Ovary (tissue), 10 donors: ENCODE measurements at places on chromosomes 5 and 9. TPM values are rescaled to one million over a fixed set of nuclear protein-coding genes. Genes with fewer than 3 reads are reported as not detected.

DNA sequence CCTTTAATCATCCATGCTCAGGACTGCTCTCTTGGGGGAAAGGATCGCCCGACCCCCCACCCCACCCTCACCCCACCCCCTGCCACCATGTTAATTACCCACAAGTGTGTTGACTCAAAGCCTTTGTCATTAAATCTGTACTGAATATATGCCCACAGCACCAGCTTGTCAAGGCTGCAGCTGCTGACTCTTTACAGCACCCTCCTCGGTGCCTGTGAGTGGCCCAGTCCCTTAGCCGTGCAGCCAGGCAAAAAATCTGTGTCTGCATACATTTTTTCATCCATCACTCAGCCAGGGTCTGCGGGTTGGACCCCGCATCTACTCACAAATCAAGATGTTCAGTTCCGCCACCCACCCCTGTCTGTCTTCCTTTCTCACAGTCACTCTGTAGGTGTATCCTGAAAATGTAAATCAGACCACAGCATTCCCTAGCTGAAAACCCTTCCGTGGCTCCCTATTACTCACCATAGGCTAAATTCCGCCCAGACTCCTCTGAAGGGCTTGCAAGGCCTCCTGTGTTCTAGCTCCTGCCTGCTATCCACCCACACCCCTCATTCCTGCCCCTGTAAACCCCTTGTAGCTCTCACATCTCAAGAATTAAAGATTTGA, 53.7 kb upstream of the KCNIP1 start:
- no peak overlapping the region for H3K27ac ChIP-seq
- no peak overlapping the region for H3K4me3 ChIP-seq
- H3K27me3 ChIP-seq = no peaks in the 10 kb centered on the region
- no peaks in the 10 kb centered on the region for H3K4me1 ChIP-seq
- no peak for DNase-seq

GRCh38 chr5:175321927-175322532, 122.0 kb downstream of the DRD1 start:
- H3K36me3 ChIP-seq = no peaks in the 10 kb centered on the region
- DNase-seq = no peak
- H3K27me3 ChIP-seq = no peaks in the 10 kb centered on the region
- no peak overlapping the region for H3K4me3 ChIP-seq
- H3K4me1 ChIP-seq = no peaks in the 10 kb centered on the region

DNA sequence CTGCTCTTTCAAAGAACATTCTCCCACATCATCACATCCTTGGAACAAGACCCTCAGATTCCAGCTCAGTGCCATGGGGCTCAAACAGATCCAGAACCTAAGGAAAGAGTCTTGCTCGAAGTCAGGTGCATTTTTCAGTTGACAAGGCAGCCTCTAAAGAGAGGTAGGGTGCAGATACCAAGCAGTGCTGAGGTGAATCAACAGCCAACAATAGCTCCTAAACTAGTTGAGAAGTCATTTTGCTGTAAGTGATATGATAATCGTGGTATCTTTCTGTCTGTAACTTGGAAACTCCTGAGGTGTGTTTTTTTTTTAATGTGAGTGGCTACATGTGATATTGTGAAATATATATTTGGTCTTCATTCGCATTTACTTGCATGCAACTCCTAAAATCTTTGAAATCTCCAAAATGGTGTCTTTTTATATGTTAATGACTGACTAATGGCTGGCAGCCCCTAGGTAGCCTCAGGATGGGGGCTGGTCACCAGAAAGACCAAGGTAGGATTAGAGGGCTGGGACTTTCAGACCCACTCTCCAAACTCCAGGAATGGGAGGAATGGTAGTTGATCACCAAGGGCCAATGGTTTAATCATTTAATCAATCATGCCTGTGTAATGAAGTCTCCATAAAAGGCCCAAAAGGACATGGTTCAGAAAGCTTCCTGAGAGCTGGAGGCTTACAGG, 96.6 kb downstream of the SERINC5 start:
- H3K4me3 ChIP-seq = no peak overlapping the region
- no peak overlapping the region for H3K27ac ChIP-seq
- DNase-seq = no peak
- no peaks in the 10 kb centered on the region for H3K4me1 ChIP-seq

OR1Q1 gene
- not detected for total RNA-seq

EDIL3 gene
- total RNA-seq = 5.9 TPM

GRCh38 chr9:120436446-120436845, 143.5 kb downstream of the CDK5RAP2 start:
- no peaks in the 10 kb centered on the region for H3K27me3 ChIP-seq
- no peaks in the 10 kb centered on the region for H3K36me3 ChIP-seq
- H3K4me3 ChIP-seq = no peak overlapping the region

DNA sequence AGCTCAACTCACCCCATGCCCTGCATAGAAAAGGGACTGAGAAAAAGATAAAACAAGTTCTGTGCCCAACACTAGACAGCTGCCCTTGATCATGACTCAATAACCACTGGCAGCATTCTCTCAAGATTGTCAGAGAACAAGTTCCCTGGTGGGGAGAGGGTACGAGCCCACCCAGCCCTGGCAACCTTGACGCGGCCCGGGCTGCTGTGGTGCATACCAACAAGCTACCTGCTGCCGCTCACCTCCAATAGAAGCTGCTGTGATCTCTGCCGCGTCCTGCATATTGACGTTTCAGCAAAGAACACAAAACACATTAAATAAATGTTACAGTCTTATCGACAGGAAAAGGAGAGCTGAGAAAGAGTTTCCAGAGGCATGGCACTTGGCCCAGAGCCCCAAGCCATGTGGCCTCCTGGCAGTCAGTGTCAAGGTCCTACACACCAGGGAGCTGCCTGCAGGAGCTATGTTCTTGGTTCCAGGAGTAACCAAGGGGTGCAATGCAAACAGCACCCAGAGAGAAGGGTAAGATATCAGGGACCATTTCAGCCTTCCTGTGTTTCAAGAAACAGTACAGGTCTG, 28.3 kb downstream of the WHRN start:
- no peak overlapping the region for H3K4me3 ChIP-seq
- H3K4me1 ChIP-seq = peaks cover 9% of the 10 kb centered on the region
- H3K27me3 ChIP-seq = no peaks in the 10 kb centered on the region
- no peak overlapping the region for H3K27ac ChIP-seq
- no peaks in the 10 kb centered on the region for H3K36me3 ChIP-seq
- DNase-seq = no peak

GRCh38 chr5:117621921-117622320, 1047.3 kb upstream of the SEMA6A start:
- H3K4me3 ChIP-seq = no peak overlapping the region
- no peak overlapping the region for H3K27ac ChIP-seq
- no peaks in the 10 kb centered on the region for H3K27me3 ChIP-seq
- no peaks in the 10 kb centered on the region for H3K36me3 ChIP-seq

GRCh38 chr5:74257645-74258313, 382.7 kb downstream of the ENC1 start:
- DNase-seq = peak; percentile 87
- no peaks in the 10 kb centered on the region for H3K36me3 ChIP-seq
- peaks cover 7% of the 10 kb centered on the region for H3K4me1 ChIP-seq
- peak overlapping the region; percentile 47 for H3K27ac ChIP-seq
- H3K4me3 ChIP-seq = no peak overlapping the region

TRIP13 gene
- 2.9 TPM for total RNA-seq

GRCh38 chr5:114358329-114358728, 3.5 kb upstream of the KCNN2 start:
- peaks cover 3% of the 10 kb centered on the region for H3K4me1 ChIP-seq
- no peaks in the 10 kb centered on the region for H3K36me3 ChIP-seq
- no peaks in the 10 kb centered on the region for H3K27me3 ChIP-seq
- no peak overlapping the region for H3K4me3 ChIP-seq

GRCh38 chr9:92147030-92147851, 32.0 kb upstream of the SPTLC1 start:
- H3K27ac ChIP-seq = peak overlapping the region; percentile 40
- DNase-seq = peak; percentile 85
- peaks cover 10% of the 10 kb centered on the region for H3K4me1 ChIP-seq
- H3K27me3 ChIP-seq = no peaks in the 10 kb centered on the region

- no peak for DNase-seq
- H3K27me3 ChIP-seq = no peaks in the 10 kb centered on the region
- no peaks in the 10 kb centered on the region for H3K4me1 ChIP-seq
- H3K4me3 ChIP-seq = no peak overlapping the region
- no peak overlapping the region for H3K27ac ChIP-seq
- no peaks in the 10 kb centered on the region for H3K36me3 ChIP-seq
Measured at GRCh38 chr5:55101556-55102276, 730 bp upstream of the GZMA start.

DNA sequence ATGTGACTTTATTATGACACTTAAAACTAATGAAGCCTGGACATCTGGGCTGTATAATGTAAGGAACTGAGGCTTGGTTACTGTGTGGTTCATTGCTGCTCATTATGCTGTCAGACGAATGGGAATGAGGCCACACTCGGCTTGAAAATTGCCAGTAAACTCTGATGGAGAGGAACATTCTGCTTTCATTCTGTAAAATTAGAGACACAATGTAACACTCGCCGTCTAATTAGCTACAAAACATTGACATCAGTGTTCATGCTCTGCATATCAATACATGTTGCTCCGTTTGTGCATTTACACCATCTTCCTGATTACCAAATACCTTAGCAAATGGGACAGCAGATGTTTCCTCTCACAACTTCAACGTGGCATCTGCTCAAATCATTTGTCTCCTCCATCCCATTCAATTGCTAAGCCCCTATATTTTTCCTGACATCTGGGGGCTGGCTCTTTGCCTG, 133.0 kb downstream of the SLC28A3 start:
- H3K4me3 ChIP-seq = no peak overlapping the region
- no peak for DNase-seq
- no peaks in the 10 kb centered on the region for H3K4me1 ChIP-seq
- no peaks in the 10 kb centered on the region for H3K27me3 ChIP-seq

INSL6 gene
- not detected for total RNA-seq

DNA sequence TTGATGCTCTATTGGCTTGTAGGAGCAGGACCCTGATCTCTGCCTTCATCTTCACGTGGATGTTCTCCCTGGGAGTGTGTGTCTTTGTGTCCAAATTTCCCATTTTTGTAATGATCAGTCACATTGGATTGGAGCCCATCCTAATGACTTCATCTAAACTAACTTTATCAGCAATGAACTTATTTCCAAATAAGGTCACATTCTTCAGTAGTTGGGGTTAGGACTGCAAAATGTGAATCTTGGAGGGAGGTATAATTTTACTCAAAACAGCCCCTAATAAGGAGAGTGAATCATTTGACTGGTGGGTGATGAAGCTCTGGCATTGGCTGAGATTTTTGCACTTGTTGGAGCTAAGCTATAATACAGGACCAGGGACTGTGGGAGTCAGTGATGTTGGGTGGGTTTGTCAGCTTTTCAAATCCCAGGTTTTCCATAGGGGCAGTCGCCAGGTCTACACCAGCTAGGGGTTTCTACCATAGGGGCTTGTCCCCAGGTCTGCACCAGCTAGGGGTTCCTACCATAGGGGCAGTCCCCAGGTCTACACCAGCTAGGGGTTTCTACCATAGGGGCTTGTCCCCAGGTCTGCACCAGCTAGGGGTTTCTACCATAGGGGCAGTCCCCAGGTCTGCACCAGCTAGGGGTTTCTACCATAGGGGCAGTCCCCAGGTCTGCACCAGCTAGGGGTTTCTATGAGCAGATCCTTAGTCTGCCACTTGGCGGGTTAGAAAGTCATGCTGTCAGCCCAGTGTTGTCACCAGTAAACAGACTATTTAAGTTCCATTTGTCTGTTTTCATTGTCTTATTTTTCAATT, 382.6 kb upstream of the DAP start:
- H3K27ac ChIP-seq = no peak overlapping the region
- no peak for DNase-seq
- no peaks in the 10 kb centered on the region for H3K4me1 ChIP-seq
- H3K27me3 ChIP-seq = no peaks in the 10 kb centered on the region
- H3K36me3 ChIP-seq = no peaks in the 10 kb centered on the region

DNA sequence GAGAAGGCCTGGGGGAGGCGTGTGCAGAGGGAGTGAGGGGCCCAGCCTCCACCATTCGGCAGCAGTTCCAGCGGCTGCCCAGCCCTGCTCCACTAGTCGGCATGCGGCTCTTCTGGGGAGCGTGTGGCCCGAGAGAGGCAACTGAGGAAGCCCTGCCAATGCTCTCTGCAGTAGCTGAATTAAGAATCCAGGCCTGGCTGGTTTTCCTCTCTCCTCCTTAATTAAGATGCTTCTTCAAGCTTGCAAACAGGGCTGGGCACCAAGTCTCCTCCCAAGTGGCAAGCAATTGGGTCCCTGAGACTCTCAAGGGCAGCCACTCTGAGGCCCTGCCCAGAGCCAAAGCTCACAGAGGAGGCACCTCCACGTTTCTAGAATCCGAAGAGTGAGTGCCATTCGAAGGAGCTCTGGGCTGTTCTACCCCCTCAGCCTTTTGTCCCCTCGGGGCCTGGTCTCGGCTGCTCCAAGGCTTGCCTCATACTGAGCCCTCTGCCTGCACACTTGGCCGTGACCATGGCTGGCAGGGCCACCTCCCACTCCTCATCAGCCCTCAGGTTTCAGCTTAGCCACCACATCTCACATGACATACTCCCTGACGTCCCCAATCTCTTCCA, 75.4 kb upstream of the LRRTM2 start:
- H3K4me1 ChIP-seq = peaks cover 27% of the 10 kb centered on the region
- DNase-seq = no peak
- no peak overlapping the region for H3K4me3 ChIP-seq

GMCL2 gene
- not detected for total RNA-seq

HTR4 gene
- total RNA-seq = not detected

GRCh38 chr5:139078345-139078744, 119.8 kb downstream of the SIL1 start:
- no peaks in the 10 kb centered on the region for H3K36me3 ChIP-seq
- H3K27me3 ChIP-seq = no peaks in the 10 kb centered on the region
- H3K4me3 ChIP-seq = no peak overlapping the region
- DNase-seq = no peak
- no peak overlapping the region for H3K27ac ChIP-seq

CD14 gene
- total RNA-seq = 29.4 TPM

GRCh38 chr5:130045334-130045733, 141.1 kb downstream of the CHSY3 start:
- no peaks in the 10 kb centered on the region for H3K27me3 ChIP-seq
- H3K27ac ChIP-seq = no peak overlapping the region
- DNase-seq = no peak
- H3K4me3 ChIP-seq = no peak overlapping the region
- H3K4me1 ChIP-seq = no peaks in the 10 kb centered on the region

GRCh38 chr5:90855296-90856010, 296.9 kb downstream of the ADGRV1 start:
- H3K4me1 ChIP-seq = no peaks in the 10 kb centered on the region
- no peak overlapping the region for H3K27ac ChIP-seq
- H3K36me3 ChIP-seq = no peaks in the 10 kb centered on the region
- H3K4me3 ChIP-seq = no peak overlapping the region
- H3K27me3 ChIP-seq = no peaks in the 10 kb centered on the region

DNA sequence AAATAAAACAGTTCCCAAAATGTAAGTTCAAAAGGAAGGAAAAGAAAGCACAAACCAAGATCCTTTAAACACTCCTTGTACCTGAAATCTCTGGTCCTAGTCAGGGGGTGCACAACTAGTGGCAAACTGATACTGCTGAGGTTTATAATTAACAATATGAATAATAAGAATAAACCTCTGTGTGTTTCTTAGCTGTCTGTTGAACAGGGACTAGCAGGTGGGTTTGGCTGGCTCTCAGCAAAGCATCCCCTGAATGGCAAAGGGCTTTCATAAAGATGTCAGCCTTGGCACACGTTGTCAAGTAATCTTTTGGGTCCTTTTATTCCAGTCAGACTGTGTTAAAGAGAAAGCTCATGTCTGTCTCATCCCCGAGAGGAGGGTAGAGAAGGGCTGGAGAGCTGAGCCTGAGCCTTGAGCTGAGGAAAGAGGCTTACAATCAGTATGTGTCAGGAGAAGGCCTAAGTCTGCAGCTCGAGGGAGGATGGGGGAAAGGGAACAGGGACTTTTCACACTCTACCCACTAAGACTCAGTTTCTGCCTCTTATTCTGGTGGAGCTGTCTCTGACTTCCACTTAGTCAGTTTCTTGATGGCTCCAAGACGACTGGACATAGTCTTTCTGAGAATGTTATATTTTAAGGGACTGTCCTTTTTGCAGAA, 123.0 kb downstream of the GALNT10 start:
- no peak overlapping the region for H3K4me3 ChIP-seq
- H3K4me1 ChIP-seq = peaks cover 6% of the 10 kb centered on the region
- no peaks in the 10 kb centered on the region for H3K36me3 ChIP-seq

PDZD2 gene
- 29.8 TPM for total RNA-seq
